ENCODE measurements at places on chromosomes 13 and 19. TPM values are rescaled to one million over a fixed set of nuclear protein-coding genes. Genes with fewer than 3 reads are reported as not detected.

RPL36 gene
- 241 TPM for total RNA-seq

GRCh38 chr19:4098493-4098892 lies 25.4 kb downstream of the MAP2K2 start:
- no peak for DNase-seq

DNA sequence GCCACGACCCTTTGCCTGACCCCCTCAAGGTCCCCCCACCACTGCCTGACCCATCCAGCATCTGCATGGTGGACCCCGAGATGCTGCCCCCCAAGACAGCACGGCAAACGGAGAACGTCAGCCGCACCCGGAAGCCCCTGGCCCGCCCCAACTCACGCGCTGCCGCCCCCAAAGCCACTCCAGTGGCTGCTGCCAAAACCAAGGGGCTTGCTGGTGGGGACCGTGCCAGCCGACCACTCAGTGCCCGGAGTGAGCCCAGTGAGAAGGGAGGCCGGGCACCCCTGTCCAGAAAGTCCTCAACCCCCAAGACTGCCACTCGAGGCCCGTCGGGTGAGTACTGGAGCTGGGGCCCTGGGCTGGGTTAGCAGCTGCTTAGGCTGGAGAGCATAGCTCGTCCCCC lies 8.6 kb downstream of the MAP1S start:
- DNase-seq: no peak

- no peak for DNase-seq
Measured at GRCh38 chr13:39968646-39969475, 313.4 kb downstream of the COG6 start.

CGB7 gene
- not detected for total RNA-seq

ZNF729 gene
- not detected for total RNA-seq

DNA sequence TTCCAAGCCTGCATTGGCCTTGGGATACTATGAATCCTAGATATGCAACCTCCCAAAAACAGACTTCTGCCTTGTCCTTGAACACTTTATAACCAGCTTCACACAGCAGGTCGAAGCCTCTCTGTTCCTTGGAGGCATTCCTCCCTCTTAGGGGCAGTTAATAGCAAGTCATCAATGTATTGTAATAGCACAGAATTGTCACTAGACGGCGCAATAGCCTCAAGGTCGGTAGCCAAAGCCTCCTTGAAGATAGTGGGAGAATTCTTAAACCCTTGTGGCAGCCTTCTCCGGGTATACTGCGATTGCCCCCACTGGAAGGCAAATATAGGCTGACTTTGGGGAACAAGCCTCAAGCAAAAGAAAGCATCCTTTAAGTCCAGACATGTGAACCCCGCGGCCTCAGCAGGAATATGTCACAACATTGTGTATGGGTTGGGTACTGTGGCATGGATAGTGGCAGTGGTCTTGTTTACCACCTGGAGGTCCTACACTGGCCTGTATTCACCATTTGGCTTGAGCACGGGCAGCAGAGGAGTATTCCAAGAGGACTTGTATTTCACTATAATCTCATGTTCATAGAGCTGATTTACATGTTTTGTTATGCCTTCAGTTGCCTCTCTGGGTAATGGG lies 61.1 kb downstream of the ZNF431 start:
- no peak for DNase-seq

LMTK3 gene
- total RNA-seq: 0.43 TPM

DNA sequence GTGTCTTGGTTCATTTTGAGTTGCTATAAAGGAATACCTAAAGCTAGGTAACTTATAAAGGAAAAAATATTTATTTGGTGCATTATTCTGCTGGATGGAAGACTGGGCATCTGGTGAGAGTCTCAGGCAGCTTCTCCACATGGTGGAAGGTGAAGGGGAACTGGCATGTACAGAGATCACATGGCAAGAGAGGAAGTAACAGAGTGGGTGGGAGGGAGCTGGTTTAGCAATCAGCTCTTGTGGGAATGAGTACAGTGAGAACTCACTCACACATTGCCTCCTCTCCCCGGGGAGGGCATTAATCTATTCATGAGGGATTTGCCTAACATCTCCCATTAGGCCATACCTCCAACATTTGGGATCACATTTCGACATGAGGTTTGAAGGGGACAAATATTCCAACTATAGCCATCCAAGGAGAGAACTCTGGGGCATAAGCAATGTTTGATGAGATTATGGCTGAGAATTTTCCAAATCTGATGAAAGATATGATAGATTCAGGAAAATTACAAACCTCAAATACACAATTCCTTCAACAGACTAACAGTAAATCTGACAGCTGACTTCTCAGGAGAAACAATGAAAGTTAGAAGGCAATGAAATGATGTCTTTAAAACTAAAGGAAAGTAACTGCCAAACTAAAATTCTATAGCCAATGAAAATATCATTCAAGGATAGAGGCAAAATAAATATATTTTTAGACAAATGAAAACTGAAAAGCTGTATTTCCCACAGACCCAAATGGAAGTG lies 52.5 kb downstream of the MTUS2 start:
- DNase-seq: no peak

DNA sequence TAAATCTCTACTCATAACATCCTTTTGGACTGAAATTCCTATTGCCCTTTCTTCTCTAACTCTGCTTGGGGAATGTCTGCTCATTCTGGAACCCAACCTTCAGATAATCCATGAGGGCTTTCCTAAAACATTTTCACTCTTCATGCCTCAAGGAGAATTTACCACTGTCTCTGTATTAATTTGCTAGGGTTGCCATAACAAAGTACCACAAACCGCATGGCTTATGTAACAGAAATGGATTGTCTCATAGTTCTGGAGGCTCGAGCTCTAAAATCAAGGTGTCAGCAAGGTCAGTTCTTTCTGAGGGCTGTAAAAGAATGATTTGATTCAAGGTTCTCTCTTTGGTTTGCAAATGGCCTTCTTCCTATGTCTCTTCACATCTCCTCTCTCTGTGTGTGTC lies 209.7 kb downstream of the LACC1 start:
- DNase-seq: no peak

- no peak for DNase-seq
Measured at GRCh38 chr13:75425216-75426009, 56.6 kb downstream of the TBC1D4 start.

- no peak for DNase-seq
Measured at GRCh38 chr13:47976325-47976724, 24.7 kb downstream of the SUCLA2 start.

DNA sequence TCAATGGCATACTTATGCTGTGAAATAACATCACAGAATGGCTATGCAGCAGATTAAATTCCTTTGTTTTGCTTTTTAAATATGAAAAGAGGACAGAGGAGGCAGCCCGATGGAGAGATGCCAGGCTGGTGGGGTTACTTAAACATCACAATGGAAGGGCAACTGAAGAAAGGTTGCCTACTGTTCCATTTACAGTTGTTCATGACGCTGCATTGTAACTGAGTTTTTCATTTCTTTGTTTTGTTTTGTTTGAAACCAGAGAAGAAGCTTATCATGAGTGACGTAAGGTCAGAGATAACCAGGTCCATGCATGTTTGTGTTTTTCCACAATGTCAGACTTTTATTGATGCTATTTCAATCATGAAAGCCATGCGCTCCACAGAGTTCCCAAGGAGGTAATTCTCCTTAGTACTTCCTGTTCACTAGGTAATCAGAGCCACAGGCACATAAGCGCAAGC lies 273.8 kb downstream of the LHFPL6 start:
- DNase-seq: no peak

DNA sequence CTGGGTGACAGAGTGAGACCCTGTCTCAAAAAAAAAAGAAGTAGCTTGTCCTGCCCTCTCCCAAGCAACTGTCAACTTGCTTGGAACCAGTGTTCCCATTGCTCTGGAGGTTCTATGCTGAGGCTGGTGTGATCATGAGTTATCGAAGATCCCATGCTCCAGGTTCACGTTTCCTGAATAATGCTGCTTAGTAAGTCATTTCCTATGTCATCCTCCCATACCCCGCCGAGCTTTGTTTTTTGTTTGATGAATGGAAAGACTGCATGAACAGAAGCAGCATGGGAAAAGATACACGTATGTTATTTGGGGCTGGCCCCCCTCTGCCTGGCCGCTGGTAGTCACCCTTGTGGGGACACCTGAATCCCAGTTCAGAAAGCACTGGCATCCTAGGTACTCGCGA lies 11.3 kb downstream of the SLC25A42 start:
- no peak for DNase-seq

RUBCNL gene
- total RNA-seq: 0.68 TPM

KLC3 gene
- not detected for total RNA-seq

SPRYD7 gene
- total RNA-seq: 3.9 TPM

GRCh38 chr19:11887611-11888531 lies at the start of gene ZNF69:
Gene ZNF69, plus strand, starts transcription at chr19:11887782. Its CDS starts 142 bp downstream, at chr19:11887924.
- DNase-seq: peak; percentile 93

GRCh38 chr13:37168151-37168550 lies 62.7 kb upstream of the CSNK1A1L start:
- no peak for DNase-seq

- no peak for DNase-seq
Measured at GRCh38 chr19:45781214-45782161, 802 bp downstream of the DMPK start.

DNA sequence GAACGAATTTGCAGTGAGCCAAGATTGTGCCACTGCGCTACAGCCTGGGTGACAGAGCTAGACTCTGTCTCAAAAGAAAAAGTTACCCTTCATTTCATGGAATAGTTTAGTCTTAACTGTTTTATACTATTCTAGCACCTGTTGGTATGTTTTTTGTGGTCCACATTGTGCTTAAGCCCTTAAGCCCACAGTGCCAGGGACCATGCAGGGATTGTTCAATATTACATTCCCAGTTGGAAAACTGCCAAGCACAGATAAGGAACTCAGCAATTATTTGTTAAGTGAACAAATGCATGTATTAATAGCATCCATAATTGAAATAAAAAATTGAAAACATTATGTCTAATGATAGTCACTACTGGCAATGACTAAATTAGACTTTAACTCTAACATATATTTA lies 193.5 kb downstream of the PCDH17 start:
- DNase-seq: no peak

DNA sequence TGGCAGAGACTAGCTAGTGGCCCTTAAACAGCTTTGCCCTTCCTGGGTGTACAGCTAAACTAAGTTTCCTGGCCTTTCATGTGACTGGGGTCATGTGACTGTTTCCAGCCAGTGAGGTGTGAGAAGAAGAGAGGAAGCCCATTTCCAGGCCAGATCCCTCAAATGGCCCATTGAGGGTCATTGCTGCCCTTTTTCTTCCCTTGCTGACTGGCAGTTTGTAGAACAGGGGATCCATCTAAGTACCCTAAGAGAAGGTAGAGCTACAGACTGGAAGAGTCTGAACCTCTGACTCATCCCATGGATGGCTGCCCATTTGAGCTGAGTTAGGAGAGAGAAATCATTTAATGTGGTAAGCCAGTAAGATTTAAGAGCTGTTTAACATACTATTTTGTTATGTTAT lies 2.8 kb downstream of the SWSAP1 start:
- no peak for DNase-seq

DNA sequence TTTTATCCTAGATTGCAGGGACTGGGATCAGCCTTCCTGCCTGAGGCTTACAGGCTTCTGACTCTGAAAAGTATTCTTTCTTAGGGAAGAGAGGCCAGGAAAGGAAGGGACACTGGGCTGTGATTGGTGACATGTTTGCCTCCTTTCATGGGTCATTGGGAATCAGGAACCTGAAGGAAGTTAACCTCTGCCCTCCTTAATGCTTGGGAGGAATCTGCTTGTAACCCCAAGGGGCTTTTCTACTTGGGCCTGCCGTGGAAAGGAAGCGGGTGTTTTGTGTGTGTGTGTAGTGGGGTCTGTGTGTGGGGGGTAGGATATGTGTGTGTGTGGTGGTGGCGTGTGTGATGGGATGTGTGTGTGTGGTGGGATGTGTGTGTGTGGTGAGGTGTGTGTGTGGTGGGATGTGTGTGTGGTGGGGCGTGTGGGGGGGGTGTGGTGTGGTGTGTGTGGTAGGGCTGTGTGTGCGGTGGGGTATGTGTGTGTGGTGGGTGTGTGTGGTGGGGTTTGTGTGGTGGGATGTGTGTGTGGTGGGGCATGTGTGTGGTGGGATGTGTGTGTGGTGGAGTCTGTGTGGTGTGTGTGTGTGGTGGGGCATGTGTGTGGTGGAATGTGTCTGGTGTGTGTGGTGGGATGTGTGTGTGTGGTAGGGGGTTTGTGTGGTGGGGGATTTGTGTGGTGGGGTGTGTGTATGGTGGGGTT lies 41.3 kb upstream of the NPAS1 start:
- DNase-seq: no peak

- no peak for DNase-seq
Measured at GRCh38 chr13:43573802-43574514, 212.8 kb downstream of the ENOX1 start.

Measured in left lobe of liver (tissue), 2 donors.